ENCODE measurements at places on chromosomes 13 and 19.

GRCh38 chr13:22855926-22856325 is 324.9 kb upstream of the SGCG start:
- DNase-seq: no peak

DNA sequence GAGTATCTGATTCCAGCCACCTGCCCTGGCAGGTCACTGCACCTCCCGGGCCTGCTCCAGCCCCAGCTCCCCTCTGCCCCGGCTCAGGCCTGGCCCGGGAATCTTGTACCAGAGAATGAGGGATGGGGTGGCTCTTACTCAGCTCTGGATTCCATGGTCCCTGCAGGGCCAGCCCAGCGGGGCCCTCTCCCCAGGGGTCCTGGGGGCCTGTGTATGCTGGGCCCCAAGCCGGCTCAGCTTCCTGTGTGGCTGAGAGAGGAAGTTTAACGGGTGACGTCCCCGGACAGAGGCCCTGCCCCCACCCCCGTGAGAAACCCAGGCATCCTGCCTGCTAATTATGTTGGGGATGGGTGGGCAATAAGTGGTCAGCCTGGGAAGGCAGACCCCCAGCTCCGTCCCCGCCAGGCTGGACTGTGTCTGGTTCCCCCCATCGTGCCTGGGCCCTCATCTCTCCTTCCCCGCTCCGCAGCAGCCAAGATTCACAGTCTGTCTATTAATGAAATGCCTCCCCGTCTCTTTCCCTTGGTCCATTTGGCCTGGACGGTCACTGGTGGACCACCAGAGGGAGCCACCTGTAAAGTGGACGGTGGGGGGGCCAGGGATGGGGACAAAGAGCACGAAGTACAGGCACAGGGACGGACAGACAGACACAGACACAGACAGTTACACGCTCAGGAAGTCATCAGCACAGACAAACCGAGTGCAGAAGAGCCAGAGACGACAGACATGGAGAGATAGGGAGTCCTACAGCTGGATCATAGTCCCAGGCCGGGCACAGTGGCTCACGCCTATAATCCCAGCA is at the start of gene DENND1C:
Gene DENND1C (minus strand): TSS at position 247 of the 802 bp plus-strand sequence. CDS start 92 bp downstream, at position 155.
- DNase-seq: peak; percentile 61

DNA sequence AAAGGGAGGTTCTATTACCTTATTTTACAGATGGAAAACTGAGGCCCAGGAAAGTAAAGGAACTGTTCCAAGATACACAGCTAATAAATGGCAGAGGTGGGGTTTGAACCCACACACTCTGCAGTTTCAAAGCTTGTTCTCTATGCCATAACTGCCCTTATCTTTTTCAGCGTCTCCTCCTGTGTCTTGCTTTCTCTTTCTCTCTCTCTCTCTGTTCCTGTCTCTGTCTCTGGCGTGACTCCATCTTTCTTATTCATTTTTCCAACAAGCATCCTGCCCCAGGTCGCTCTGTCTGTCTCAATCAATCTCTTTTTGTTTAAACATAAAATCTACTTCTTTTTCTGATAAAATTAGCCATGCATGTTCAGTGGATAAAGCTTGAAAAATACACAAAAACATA is 3.2 kb upstream of the IFNL4 start:
- no peak for DNase-seq

DNA sequence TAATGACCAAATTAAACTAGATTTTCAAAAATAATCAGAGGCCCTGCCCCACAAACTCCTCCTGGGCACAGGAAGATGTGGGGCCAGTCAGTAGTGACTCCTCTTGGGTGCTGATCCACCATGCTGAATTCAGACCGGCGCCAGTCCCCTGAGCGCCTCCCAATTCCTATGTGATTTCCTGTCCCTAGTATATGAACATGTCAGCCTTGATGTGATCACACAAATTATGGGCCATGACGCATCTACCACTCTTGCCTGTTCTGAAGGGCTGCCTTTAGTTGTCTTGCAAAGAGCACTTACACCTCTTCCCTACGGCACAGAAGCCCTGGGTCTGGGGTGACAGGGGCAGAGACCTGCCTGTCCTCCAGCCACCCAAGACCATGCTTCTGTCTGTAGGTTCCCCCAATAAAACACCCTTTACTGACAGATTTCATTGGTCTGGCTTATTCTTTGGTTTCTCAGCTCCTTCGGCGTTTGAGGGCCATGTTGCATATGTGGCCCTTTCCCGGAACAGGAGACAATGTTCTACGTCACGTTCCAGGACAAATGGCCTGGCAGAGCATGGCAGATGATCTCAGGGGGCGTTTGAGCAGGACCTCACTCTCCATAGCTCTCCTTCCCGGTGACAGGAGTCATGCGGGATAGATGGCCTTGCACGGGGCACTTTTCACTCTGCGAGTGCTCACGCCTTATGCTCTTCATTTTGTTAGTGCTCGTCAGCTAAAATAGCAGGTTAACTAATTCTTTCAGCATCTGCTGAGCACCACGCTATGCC is 5.6 kb upstream of the ATP11A start:
- DNase-seq: no peak
